T-helper 17 cell (primary cell): ENCODE measurements at places on chromosomes 7 and 10.

GRCh38 chr10:44981172-44982113 is 2.8 kb upstream of the DEPP1 start:
- no peak for DNase-seq

GRCh38 chr7:1936531-1937251 is 266.6 kb downstream of the ELFN1 start:
- DNase-seq, result no peak

DNA sequence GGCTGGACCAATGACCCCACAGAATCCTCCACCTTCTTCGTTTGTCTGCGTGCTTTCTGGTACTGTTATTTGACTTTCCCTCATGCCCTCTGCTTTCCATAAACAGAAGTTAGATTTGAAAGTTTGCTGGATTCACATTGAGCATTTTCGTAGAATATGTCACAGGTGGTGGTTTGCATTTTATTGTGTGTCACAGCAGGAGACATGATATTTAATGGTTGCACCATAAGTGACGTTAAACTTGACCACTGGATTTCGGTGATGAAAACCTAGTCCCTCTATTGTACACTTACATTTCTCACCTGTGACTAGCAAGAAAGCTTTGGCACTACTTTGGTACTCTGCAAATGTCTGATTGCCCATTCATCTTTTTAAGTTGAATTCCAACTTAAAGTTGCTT is 15.2 kb upstream of the MKX start:
- DNase-seq, result no peak

DNA sequence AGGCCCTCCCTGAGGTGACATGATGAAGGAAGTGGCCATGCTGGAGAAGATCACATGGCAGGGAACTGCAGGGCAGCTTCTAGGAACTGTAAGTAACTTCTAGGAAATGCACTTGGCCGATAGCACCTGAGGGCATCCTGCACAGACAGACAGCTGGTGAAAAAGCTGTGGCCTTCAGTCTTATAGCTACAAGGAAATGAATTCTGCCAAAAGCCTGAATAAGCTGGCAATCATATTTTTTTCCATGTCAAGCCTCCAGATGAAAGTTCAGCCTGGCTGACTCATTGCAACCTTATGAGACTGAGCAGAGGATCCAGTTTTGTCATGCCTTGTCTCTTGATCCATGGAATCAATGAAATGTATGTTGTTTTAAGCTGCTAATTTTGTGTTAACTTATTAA is 91.1 kb upstream of the CACNA2D1 start:
- no peak for DNase-seq

GRCh38 chr7:144738708-144739314 is 97.0 kb downstream of the TPK1 start:
- DNase-seq, result no peak
